HCT116 (cell line): ENCODE measurements at places on chromosomes 16 and 17.

DNA sequence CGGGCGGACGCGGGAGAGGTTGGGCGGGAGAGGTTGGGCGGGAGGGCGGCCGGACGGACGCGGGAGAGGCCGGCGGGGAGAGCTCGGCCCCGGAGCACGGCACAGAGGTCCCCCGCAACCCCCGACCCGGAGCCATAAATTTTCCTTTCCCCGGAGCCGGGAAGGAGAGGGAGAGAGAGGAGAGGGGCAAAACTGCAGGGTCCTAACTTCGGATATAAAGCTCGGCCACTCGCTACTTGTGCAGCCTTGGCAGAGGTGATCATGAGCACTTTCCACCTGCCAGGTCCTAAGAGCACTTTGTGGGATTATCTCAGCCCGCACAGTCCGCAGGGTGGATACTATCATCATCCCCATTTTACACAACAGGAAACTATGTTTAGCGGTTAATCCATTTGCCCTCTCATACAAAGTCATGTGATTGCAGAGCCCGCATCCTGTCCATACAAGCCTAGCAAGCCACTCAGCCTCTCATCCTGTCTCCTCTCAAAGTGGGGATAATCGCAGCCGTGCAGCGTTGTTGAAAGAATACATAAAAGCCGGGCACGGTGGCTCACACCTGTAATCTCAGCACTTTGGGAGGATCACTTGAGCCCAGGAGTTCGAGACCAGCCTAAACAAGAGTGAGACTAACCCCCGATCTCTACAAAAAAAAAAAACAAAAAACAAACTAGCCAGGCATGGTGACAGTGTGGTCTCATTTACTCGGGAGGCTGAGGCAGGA, 780 bp upstream of the DCAKD start:
- DNase-seq = no peak

GRCh38 chr17:75270218-75270965, 639 bp downstream of the MIF4GD start:
- peak; percentile 69 for DNase-seq

DNA sequence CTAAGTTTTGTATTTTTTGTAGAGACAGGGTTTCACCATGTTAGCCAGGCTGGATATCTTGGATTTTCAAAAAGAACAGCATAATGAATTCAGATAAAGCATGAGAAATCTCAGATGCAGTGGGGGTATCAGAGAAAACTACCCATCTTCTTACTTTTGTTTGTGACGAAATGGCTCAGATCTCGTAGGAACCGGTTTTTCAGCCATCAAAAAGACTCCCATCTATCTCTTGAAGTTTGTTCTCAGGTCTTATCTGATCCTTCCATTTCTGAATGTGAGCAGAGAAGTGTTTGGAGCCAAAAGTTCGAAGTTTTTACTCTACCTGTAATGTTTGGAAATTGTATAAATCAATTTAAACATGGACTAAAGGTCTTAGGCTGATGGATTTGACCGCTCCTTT, 57.2 kb downstream of the LDHD start:
- DNase-seq = no peak

GRCh38 chr16:78455861-78456260, 356.4 kb downstream of the WWOX start:
- DNase-seq = no peak

DNA sequence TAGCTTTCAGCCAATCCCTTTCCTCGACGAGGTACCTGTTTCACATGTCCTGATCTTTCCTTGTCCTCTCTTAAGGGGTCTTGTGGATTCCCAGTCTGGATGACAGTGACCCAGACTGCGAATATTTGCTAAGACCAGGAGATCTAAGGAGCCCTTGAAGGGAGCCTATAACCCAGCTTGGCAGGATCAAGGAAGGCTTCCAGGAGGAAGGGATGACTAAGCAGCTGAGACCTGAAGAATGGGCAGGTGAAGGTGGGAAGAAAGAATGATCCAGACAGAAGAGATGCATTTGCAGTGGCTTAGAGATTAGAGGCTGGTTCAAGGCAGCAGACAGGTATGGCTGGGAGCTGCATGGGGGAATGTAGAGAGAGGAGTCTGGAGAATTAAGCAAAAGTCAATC, 1.9 kb upstream of the PDK2 start:
- no peak for DNase-seq

DNA sequence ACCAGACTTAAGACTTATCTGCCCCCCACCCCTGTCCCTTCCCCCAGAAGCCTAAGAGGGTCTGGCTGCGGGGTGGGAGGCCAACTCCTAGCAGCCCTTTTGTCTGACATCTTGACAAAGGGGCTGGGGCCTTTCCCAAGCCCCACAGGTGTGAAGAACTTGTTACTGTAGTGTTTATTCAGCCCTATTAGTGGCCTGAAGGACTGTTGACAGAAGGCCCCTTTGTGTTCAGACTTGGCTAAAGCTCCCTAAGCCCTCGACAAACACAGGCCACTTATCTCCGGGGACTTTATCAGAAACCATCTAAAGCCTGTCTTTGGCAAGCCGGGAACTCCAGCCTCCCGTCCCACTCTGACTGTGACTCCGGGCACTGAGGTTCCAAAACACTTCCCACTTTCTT, 129.8 kb downstream of the NTN1 start:
- DNase-seq = no peak

GRCh38 chr16:73750639-73751038, 546.0 kb upstream of the PSMD7 start:
- no peak for DNase-seq
